Renal cortex interstitium (tissue), 15 donors: ENCODE measurements at places on chromosomes 6 and 20.

DNA sequence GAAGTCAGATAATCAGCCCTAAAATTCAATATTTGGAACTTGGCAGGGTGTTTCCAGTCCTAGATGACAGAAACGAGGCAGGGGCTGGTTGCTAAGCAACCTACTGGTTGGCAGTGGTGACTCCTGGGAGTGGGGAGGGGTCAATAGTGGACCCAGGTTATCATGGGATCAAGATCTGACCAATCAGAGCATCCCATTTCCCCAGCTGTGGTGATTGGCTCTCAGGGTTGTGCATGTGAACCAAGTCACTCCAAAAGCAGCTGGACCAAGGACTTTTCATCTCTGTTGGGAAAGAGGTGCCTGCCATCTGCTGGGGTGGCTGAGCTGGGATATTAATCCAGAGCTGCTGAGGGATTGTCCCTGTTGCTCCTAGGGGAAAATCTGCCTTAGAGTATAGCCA is 253.4 kb downstream of the PREX1 start:
- no peak for DNase-seq

- no peak for DNase-seq
These were observed 11.5 kb downstream of the IP6K3 start for GRCh38 chr6:33735216-33735615.

- DNase-seq: no peak
These were observed at the start of gene ZNF512B for GRCh38 chr20:63969838-63970713. Gene ZNF512B, minus strand, starts transcription at chr20:63969930. Its CDS starts 1,980 bp downstream, at chr20:63967950.

- no peak for DNase-seq
These were observed 69.2 kb upstream of the TBC1D7 start for GRCh38 chr6:13397359-13398068.

GRCh38 chr20:44942264-44942973 is 17.8 kb downstream of the TOMM34 start:
- DNase-seq: no peak
